RCC 7860 (cell line): ENCODE measurements at places on chromosomes 16 and 17.

GRCh38 chr17:82909322-82909904 is 69.6 kb upstream of the ZNF750 start:
- no peak for DNase-seq

GRCh38 chr17:46011711-46012505 is 12.9 kb downstream of the STH start:
- no peak for DNase-seq

DNA sequence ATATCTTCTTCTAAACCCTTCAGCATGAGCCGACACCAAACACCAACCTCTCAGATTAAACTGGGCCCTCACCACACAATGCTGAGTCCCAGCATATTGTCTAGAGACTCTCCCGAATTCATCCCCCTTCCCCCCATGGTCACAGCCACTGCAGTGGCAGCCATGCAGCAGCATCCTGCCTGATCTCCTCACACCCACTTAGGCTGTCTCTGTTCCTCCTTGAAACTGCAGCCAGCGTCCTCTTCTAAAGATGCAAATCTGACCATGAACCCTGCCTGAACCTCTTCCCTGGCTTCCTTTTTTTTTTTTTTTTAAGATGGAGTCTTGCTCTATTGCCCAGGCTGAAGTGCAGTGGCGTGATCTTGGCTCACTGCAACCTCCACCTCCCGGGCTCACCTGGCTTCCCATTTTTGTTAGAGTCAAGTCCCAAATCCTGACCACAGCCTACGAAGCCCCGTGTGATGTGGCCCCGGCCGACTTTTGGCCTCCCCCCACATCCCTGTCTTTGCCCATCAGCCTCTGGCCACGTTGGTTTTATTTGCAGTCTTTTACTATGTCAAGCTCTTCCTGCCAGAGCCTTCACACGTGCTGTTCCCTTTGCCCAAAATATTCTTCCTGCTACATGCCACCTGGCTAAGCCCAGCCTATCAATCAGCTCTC is 2.8 kb downstream of the FA2H start:
- DNase-seq = no peak

GRCh38 chr16:86716649-86717048 is 138.3 kb downstream of the FOXL1 start:
- DNase-seq = no peak

- no peak for DNase-seq
Measured at GRCh38 chr16:24511792-24512191, 27.6 kb upstream of the RBBP6 start.

DNA sequence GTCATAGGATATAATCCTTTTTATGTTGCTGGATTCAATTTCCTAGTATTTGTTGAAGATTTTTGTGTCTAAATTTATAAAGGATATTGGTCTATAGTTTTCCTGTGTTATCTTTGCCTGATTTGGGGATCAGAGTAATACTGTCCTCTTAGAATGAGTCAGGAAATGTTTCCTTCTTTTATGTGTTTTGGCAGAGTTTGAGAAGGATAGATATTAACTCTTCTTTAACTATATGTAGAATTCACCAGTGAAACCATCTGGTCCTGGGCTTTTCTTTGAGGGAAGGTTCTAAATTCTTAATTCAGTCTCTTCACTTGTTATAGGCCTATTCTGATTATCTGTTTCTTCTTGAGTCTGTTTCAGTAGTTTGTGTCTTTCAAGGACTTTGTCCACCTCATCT is 66.3 kb upstream of the NACA2 start:
- DNase-seq = no peak

DNA sequence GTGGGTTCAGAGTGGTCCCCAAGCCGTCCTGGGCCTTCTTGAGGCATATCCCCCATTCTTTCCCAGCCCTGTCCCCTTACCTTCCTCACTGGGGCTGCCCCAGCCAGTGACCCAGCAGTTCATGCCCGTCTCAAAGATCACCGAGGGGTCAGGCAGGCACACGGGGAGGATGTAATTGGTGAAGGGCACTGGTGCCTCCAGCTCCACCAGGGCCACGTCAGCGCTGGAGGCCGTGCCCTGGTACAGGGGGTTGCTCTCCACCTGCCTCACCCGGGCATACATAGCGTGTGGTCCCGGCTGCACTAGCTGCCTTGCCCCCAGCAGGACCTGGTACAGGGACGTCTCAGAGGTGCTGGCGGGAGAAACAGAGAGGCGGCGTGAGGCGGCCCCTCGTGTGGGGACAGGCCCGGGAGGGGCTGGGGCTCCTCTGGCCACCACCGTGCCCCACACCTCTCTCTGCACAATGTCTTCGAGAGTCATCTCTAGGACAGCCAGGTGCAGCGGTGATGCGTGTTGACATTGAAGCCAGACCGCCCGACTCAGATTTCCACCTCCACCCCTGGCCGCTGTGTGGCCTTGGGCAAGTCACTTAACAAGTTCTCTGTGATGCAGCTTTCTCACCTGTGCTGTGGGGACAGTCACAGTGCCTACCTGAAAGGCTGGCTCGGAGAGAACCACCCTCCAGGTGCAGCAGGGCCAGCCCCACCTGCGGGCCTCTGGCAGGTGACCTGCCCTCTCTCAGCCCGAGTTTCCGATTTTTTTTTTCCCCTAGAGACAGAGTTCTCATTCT is 5.8 kb downstream of the PRSS27 start:
- no peak for DNase-seq

DNA sequence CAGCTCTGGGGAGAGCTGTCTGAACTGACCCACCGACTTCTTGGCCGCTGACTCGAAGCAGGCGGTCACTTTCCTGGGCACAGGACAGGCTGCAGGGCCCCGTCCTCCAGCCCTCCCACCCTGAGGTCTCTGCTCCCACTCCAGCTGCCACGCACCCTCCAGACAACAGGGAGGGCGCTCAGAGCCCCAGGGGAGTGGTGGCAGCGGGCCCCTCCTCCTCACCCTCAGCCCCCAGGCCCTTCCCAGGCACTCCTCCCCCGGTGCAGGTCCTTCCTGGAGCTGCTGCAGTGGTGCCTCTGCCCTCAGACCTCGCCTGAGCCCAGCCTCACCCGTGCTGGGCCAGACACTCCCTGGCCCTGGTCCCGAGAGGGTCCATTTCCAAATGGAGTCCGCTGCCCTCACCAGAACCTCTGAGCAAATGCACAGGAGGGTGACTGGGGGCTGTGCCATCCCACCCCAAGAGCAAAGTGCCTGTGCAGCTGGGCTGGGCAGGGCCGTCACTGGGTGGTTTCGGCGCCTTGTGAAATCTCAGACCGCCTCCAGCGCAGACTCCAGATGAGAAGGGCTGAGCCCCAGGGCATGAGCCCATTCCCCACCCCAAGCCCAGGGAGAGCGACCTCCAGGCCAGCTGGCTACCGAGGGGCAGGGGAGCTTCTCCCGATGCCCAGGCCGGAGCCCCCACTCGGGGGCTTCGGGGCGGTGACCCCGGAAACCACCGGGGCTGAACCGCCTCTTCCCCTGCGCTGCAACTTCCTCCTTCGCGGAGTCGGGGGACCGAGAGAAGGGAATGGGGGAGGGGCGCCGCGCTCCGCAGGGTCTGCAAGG is 717 bp downstream of the CYBA start:
- DNase-seq = peak; percentile 37

DNA sequence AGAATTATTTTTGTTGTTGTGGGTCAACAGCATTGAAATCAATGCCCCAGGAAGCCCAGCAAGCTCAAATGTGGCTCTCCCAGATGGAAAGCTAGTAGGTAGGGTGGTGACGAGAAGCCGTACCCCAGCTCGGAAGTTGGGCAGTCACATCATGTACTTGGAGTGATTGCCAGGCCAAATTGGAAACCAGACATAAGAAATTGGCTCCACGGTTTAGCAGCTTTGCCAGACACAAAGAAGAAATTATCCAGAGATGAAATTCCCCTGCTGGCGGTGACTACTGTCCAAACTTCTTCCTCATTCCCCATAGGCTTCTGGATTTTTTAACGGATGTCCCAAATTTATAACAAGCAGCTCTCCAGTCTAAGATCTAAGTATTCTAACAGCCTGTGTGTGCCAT is 95.9 kb downstream of the OR1D5 start:
- DNase-seq = no peak

DNA sequence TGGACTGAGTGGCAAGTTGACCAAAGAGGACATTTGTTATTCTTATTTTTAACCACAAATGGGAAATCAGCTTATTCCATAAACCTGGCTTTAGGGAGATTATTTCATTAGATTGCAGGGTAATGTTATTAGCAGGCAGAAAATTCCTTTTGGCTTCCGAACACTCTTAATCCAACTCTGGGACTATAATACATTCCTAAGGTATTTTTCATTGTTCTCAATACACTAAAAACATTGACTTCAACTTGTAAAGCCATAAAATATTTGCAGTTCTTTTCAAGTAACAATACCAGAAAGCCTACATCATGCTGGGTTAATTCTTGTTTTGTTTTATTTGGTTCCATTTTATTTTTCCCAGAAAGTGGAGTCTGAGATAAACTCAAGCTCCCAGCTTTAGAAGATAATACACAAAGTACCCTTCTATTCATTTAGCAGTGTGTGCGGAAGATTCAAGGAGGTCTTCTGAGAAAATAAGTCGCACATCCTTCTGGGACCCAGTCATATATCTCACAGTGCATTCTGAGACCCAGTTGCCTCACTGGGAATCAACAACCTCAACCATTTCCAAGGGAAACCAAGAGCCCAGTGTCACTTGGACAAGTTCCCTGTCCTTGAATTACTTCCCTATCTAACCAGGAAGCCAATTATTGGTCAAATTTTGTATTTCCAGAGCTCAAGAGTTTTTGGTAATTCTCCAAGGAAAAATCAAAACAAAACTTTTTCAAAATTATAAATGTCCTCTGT is 389.6 kb upstream of the DYNLRB2 start:
- no peak for DNase-seq

GRCh38 chr17:71232801-71233559 is 887.8 kb upstream of the SOX9 start:
- no peak for DNase-seq

- DNase-seq = no peak
Measured at GRCh38 chr17:66308856-66309255, 6.4 kb downstream of the PRKCA start.

- no peak for DNase-seq
Measured at GRCh38 chr16:50502616-50503011, 45.6 kb upstream of the NKD1 start.

DNA sequence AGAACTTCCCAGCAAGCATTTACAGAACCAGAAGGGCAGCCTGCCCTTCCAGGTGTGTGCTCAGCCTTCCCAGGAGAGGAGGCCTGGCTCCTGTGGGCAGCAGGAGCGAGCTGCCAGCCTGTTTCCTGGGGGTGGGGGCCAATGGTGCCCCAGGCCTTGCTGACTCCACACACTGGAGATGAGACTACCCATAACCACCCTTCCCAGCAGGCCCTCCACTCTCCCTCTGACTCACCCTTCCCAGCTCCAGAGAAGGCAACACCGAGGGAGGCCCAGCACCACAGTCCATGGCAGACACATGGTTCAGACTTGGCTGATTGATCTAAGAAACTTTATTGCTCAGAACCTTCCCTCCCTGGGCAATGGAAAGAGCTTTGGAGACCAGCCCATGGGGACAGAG is 1.8 kb upstream of the PRSS53 start:
- DNase-seq = peak; percentile 57

DNA sequence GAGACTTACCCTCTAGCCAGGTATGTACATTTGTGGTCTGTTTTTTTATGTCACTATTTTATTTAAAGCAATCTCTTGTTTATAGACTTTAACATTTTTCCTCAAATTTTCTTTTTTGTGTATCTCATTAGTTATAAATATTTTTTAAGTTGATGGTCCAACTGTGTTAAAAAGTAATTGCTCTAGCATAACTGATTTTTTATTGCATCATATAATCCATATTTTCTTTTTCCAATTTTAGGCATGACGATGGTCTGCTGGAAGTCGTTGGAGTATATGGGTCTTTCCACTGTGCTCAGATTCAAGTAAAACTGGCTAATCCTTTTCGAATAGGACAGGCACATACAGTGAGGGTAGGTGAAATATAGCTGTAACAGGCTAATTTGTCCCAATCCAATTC is 27.9 kb downstream of the DGKE start:
- DNase-seq = no peak

- DNase-seq = no peak
Measured at GRCh38 chr17:29924786-29925185, 5.2 kb downstream of the SSH2 start.

- DNase-seq = peak; percentile 64
Measured at GRCh38 chr17:39404542-39405378, 3.3 kb upstream of the FBXL20 start.

DNA sequence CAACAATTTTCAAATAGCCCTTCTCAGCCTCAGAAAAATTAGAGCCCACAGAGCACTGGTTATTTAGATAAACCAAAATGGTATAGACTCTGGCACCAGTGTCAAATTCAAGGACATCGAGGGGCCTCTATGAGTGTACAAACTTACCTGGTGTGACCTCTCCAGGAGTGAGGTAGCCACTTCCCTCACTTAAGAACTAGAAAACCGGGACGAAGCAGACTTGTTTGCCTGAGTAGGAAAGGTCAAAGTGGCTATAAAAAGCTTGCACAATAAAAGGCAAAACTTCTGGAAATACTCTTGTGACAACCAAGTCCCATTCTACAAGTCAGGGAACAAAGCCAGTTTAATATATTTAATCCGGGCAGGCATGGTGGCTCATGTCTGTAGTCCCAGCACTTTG is 39.2 kb upstream of the PRSS54 start:
- DNase-seq = no peak

DNA sequence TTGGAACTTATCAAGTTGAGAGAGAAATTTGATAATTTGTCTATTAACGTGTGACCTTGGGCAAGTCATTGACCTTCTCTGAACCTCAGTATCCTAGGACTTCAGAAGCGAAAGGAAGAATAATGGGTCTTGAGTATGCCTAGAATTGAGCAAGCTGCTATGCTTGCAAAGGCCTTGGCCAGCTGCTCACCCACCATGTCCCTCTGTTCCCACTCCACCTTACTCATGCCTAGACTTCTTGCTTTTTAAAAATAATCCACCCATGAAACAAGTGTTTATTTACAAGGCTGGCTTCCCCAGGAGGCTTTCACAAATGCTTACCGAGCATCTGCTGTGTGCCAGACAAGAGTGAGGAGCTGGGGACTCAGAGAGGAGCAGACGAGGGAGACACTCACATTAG is 590.6 kb downstream of the MAF start:
- no peak for DNase-seq

GRCh38 chr17:13337151-13337550 is 264.6 kb downstream of the HS3ST3A1 start:
- no peak for DNase-seq

GRCh38 chr16:23274968-23275367 is 27.1 kb upstream of the SCNN1B start:
- DNase-seq = no peak

- peak; percentile 56 for DNase-seq
Measured at GRCh38 chr17:57999496-58000017, 7.5 kb downstream of the SRSF1 start.

- DNase-seq = no peak
Measured at GRCh38 chr17:20153231-20153630, 144.1 kb downstream of the SPECC1 start.

GRCh38 chr17:44932096-44932786 is 15.3 kb downstream of the KIF18B start:
- no peak for DNase-seq

- no peak for DNase-seq
Measured at GRCh38 chr17:13575922-13576419, 25.8 kb downstream of the HS3ST3A1 start.

GRCh38 chr17:76466775-76467130 is 650 bp upstream of the AANAT start:
- no peak for DNase-seq

- DNase-seq = no peak
Measured at GRCh38 chr16:52727849-52728248, 180.9 kb upstream of the TOX3 start.

GRCh38 chr17:49401971-49402611 is 12.6 kb downstream of the PHB1 start:
- no peak for DNase-seq
